ENCODE measurements at places on chromosomes 4 and X. TPM values are rescaled to one million over a fixed set of nuclear protein-coding genes. Genes with fewer than 3 reads are reported as not detected.

HHIP gene
- 191 TPM for total RNA-seq

GRCh38 chr4:107991945-107992630, 2.4 kb downstream of the HADH start:
- DNase-seq = no peak

GRCh38 chr4:158621729-158622128, 50.0 kb downstream of the C4orf46 start:
- no peak for DNase-seq

GRCh38 chr4:64251781-64252180, 157.5 kb downstream of the TECRL start:
- no peak for DNase-seq

IL21 gene
- total RNA-seq = not detected

GRCh38 chrX:73850124-73851013, 287.4 kb downstream of the CHIC1 start:
- DNase-seq = peak; percentile 56

GRK4 gene
- 3.4 TPM for total RNA-seq

SLC34A2 gene
- 0.34 TPM for total RNA-seq

SEC24D gene
- total RNA-seq = 65.5 TPM

- DNase-seq = no peak
These were observed 35.7 kb upstream of the NKX3-2 start for GRCh38 chr4:13580036-13580435.

MAGEC2 gene
- not detected for total RNA-seq
